ENCODE measurements at places on chromosomes 7 and 10.

DNA sequence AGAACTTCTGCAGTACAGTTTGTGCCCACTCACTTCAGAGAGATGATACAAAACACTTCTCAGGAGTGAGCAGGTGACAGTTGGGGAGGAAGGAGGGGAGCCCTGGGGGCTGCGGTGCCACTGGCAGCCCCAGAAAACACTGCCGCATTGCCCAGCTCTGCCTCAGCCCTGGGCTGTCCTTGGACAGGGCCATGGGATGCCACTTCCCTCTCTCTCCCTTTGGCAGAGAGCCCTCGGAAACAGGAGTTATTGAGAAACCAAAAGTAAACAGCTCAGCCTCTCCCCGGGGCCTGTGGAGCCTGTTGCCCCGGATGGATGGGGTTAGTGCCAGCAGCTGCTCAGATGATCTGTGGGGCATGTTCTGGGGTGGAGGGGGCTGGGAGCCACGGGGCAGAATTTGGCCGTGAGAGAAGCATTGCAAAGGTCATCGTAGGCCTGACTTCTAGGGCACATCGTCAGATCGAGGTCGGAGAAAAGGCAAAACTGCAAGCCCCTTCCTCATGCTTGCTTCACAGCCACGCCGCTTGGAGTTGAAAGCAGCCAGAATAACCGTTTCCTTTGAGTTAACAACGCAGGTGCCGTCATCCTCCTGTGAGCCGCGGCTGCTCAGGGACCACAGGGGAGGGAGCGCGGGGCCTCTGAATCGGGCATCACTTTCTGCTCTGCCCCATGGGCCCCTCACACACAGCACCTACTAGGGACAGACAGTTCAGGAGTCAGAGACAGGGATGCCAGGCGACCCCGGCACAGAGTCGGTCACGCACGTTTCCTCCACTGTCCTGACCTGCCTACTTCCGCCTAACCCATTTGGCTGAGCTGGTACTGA is 256.4 kb downstream of the CAMK1D start:
- peaks cover 33% of the 10 kb centered on the region for H3K4me1 ChIP-seq
- DNase-seq = peak; percentile 76
- H3K27me3 ChIP-seq = no peaks in the 10 kb centered on the region
- H3K27ac ChIP-seq = peak overlapping the region; percentile 86
- H3K4me3 ChIP-seq = peak overlapping the region; percentile 34
- H3K36me3 ChIP-seq = no peaks in the 10 kb centered on the region

DNA sequence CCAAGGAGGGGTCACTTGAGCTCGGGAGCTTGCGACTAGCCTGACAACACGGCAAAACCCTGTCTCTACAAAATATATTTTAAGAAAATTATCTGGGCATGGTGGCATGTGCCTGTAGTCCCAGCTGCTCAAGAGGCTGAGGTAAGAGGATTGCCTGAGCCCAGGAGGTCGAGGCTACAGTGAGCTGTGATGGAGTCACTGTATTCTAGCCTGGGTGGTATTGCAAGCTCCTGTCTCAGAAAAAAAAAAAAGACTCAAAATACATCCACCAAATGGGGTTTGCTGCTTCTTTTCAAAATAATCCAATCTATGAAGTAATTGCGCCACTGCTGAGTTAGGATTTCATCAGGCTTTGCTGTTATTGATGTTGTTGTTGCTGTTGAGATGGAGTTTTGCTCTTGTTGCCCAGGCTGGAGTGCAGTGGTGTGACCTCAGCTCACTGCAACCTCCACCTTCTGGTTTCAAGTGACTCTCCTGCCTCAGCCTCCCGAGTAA is 11.1 kb upstream of the VIM start:
- DNase-seq = no peak
- peak overlapping the region; percentile 63 for H3K27ac ChIP-seq
- H3K4me1 ChIP-seq = no peaks in the 10 kb centered on the region

- DNase-seq = no peak
- H3K27ac ChIP-seq = no peak overlapping the region
- H3K36me3 ChIP-seq = no peaks in the 10 kb centered on the region
- H3K4me1 ChIP-seq = no peaks in the 10 kb centered on the region
Observed at GRCh38 chr10:78442836-78443550, 409.3 kb downstream of the RPS24 start.

GRCh38 chr7:36889182-36889581 is 164.9 kb upstream of the AOAH start:
- H3K36me3 ChIP-seq = no peaks in the 10 kb centered on the region
- H3K4me1 ChIP-seq = no peaks in the 10 kb centered on the region
- no peaks in the 10 kb centered on the region for H3K27me3 ChIP-seq
- no peak overlapping the region for H3K27ac ChIP-seq
- DNase-seq = no peak

GRCh38 chr10:26556748-26557640 is 118.9 kb downstream of the APBB1IP start:
- DNase-seq = no peak
- H3K27me3 ChIP-seq = no peaks in the 10 kb centered on the region
- H3K4me1 ChIP-seq = peaks cover 13% of the 10 kb centered on the region
- no peaks in the 10 kb centered on the region for H3K36me3 ChIP-seq

DNA sequence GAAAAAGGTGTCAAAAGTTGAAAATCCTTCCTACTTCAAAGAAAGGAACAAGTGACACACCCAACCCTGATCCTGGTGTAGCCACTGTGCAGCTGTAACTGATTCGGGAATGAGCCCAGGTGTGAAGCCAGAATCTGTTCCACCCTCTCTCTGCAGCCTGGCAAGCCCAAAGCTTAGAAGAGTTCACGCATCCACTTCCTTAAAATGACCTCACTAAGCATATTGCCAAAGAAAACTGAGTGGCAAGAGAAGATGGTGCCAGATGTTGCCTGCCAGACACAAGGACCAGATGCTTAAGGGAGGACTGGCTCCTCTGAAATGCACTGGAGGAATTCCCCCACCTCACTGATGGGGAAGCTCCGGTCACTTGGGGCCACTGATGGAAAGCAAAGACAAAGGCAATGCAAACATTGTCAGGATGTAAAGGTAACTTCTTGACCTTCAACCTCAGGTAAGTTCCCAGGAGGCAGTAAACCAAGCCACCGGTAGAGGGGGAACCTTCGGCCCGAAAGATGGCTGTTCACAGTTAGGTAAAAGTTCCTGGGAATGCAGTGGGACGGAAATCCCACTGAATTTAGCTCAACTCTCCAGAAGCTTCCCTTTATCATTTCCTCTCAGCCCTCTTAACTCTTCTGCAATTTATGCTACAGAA is 554.9 kb downstream of the KCNMA1 start:
- H3K4me3 ChIP-seq = no peak overlapping the region
- no peaks in the 10 kb centered on the region for H3K36me3 ChIP-seq
- no peak overlapping the region for H3K27ac ChIP-seq
- H3K27me3 ChIP-seq = no peaks in the 10 kb centered on the region
- no peak for DNase-seq
